ENCODE measurements at places on chromosomes 2 and 18.

DNA sequence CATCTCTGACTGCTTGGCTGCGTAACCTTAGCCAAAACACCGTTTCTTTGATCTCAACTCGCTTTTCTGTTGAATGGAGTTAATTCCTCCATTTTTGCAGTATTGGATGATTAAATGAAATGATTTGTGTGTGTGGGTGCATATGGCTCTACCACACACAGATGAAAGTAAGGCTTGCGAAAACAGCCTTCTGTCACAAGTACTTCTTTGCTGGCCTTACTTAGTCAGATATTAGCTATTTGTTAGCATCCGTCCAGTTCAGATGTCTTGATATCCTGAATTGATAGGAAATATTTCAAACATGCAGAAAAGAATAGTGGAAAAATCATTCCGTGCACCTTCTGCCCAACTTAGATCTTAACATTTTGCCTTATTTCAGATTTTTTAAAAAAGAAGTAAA, 21.8 kb downstream of the NCOA1 start:
- DNase-seq, result no peak

DNA sequence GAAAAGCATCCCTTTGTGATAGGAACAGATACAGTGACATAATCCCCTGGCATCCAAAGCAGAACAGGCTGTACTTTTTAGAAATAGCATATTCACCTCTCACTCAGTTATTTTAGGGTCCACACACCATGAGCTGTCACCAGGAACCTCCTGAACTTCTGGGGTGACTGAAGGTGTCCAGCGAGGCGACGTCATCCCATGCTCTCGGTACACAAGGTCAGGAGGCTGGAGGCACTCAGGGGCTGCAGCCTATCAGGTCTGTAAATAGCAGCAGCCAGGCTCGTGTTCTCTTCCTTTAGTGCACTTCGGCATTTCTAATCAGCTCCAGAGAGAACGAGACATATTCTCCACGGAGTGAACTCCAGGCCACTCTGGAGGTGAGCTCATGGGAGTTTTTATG, 98.3 kb downstream of the GATA6 start:
- no peak for DNase-seq

- no peak for DNase-seq
Observed at GRCh38 chr2:190794790-190795189, 85.8 kb upstream of the GLS start.

- DNase-seq, result no peak
Observed at GRCh38 chr2:11667194-11667593, 2.8 kb downstream of the NTSR2 start.

- no peak for DNase-seq
Observed at GRCh38 chr2:208867374-208867773, 460.8 kb downstream of the PTH2R start.
